Cerebellum (tissue), 4 donors: ENCODE measurements at places on chromosomes 5 and 9.

GRCh38 chr5:133664422-133664821, 52.1 kb upstream of the FSTL4 start:
- DNase-seq, result no peak

- DNase-seq, result peak; percentile 60
Measured at GRCh38 chr9:92608909-92609445, 61.0 kb downstream of the IPPK start.

- DNase-seq, result peak; percentile 30
Measured at GRCh38 chr5:87581661-87582060, 168.9 kb upstream of the CCNH start.

GRCh38 chr5:131277875-131278740, 14.3 kb downstream of the CDC42SE2 start:
- DNase-seq, result no peak

- DNase-seq, result no peak
Measured at GRCh38 chr5:9543311-9543920, 2.5 kb downstream of the SEMA5A start.

GRCh38 chr5:2894316-2894715, 142.8 kb upstream of the IRX2 start:
- no peak for DNase-seq

GRCh38 chr9:133862585-133863256, 124.6 kb upstream of the SARDH start:
- DNase-seq, result no peak

DNA sequence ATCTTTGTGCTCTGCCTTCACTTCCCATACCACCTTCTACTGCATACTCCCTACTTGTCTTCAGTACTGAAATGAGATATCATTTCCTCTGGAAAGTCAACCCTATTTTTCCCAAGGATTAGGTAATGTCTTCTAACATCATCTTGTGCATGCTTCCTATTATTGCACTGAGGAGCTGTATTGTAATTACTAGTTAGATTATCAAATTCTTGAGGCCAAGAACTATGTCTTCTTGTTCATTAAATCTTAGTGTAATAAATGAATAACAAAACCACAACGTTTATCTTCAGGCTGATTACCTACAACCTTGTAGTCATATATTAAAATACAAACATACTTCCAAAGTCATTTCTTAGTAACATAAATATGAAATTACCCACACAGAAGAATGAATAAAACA, 87.9 kb upstream of the POU5F2 start:
- DNase-seq, result no peak

DNA sequence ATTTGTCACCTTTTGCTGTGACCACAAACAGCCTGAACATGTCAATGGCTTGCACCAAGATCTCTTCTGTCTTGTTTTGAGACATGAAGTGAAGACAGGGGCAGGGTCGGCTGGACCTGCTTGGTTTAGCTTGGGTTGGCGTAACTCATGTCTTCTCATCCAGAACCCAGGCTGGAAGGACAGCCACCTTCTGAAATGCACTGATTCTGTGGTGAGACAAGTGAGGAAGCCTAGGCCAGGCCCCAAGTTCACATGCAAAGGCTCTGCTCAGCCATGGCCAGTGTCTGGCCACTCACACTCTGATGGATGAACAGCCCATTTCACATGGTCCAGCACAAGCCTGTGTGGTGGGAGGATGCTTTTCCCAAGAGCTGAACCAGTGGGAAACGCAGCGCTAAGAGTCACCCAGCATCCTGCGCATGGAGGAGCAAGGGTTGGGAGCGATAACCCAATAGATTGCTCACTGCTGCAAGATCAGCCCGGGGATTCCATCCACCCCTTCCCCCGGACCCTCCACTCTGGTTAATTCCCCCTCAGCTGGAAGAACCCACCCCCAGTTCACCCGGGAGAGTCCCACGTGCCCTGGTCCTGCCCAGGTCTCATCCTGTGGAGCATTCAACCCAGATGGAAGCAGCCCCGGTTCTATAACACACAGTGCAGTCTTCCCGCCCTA, 16.2 kb upstream of the MED10 start:
- no peak for DNase-seq
